ENCODE measurements at places on chromosomes 4 and X. TPM values are rescaled to one million over a fixed set of nuclear protein-coding genes. Genes with fewer than 3 reads are reported as not detected.

- no peak for DNase-seq
Observed at GRCh38 chr4:156294577-156294976, 340.9 kb upstream of the CTSO start.

DNA sequence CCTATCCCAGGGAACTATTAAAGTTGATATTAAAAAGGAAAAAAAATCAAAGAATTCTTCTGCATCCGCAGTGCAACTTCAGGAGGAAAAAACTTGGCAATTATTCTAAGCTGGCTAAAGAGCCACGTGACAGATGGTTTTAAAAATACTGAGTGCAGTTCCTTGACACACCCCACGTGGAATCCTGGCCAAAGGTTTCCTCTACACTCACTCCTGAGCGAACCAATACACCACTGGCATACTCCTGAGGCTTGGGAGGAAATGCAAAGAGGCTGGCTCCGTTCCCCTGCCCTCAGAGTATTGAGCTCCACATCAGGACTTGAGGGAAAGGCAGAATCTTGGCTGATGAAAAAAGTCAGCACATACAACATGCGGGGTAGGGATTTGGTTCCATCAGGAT lies 133.8 kb upstream of the ATP6AP2 start:
- no peak for DNase-seq

- no peak for DNase-seq
Observed at GRCh38 chr4:142201041-142201440, 564.7 kb downstream of the IL15 start.

- peak; percentile 18 for DNase-seq
Observed at GRCh38 chr4:86594559-86595425, 677 bp downstream of the PTPN13 start.

GRCh38 chr4:148980782-148981480 lies 538.7 kb upstream of the NR3C2 start:
- DNase-seq, result peak; percentile 1

- no peak for DNase-seq
Observed at GRCh38 chrX:16635040-16635439, 14.9 kb upstream of the S100G start.

GRCh38 chr4:25903900-25904747 lies 9.9 kb upstream of the SMIM20 start:
- DNase-seq, result no peak

GRCh38 chr4:182828360-182829025 lies 88.7 kb downstream of the DCTD start:
- no peak for DNase-seq

- no peak for DNase-seq
Observed at GRCh38 chrX:113457719-113458118, 617.1 kb upstream of the AMOT start.

DNA sequence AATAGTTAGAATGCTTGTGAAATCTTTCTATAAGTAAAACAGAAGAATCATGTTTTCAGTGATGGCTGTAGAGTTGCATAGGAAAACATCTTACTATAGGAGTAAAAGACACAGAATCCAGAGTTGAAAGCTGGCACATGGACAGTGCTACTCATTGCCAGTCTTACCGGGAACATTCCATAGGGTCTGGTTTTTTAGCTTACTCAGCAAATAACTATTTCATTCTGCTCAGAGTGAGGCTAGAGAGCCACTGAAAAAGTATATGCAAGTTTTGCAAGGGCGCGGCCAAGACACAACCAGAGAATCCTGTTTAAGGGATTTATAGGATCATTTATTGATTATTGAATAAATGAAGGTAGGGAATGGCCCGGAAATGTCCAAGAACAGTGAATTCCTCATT lies 60.3 kb downstream of the MTHFD2L start:
- no peak for DNase-seq

- DNase-seq, result no peak
Observed at GRCh38 chrX:138986235-138986634, 274.7 kb upstream of the FGF13 start.

DNA sequence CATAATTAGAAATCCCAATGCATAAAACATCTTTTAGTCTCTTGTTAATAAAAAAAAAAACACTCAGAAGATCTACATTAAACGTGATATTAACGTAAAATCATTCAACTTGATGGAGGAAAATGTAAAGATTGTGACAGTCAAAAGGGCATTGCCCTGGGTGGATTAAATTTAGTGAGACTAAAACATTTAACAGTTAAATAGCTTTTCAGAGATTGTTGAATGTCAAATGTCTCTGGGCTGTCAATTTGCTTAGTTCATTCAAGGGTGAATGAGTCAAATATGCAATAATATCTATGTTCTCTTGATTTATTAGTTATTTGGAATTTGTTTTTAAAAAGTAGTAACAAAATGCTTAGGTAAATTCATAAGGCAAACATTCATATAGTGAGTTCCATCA lies 836.6 kb upstream of the PCDH10 start:
- no peak for DNase-seq

DNA sequence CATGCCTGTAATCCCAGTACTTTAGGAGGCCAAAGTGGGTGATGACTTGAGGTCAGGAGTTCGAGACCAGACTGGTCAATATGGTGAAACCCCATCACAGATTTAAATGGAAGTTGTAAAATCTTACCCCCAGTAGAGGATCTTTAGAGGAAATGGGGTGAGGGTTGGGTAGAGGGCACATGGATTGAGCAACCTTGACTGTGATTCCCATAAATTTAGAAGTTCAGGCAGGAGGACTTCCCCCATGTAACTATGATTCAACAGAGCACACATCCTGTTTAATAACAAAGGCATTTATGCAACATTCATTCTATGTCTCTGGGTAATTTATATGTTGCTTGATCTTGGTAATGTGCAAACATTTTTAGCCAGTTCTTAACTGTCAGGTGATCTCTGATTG lies 143.1 kb downstream of the RBM47 start:
- DNase-seq, result no peak

GRCh38 chr4:26093551-26093950 lies 179.5 kb downstream of the SMIM20 start:
- DNase-seq, result no peak

DNA sequence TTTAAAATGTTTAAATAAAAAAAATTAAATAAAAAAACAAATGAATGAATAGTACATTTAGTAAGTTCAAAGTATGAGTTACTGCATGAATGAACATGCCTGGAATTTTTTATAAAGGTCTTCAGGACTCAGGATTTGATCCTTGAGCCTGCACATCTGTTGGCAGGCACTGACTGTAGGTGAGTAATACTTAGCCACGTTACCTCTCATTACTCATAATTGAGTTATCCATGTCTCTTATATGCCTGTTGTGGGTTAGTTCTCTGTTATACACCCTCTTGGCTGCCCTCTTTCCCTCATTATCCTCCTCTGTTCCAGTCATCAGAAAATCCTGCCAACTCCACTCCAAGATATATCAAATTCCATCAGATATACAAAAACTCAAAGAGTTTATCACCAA lies 276.0 kb downstream of the FBXW7 start:
- no peak for DNase-seq

DNA sequence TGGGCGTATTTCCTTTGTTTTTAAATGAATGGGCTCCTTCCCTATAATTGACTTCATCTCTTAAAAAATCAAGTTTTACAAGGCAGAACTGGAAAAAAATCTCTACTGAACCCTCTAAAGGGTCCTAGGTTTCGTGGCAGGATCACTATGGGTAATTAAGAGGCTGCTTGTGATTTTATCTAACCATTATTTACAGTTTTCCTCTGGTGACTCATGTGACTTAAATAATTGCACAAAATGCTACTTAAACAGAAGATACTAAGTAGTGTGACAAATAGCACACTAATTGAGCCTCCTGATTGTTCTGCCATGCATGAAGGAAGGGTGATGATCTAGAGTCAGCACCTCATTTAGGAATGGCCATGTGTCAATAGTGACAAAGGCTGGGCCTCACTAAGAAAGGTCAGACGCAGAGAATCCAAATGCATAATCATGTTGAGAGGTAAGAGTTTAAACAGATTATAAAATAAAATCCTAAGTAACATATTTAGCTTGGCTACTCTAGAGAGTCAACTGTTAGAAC lies 35.5 kb downstream of the OFD1 start:
- DNase-seq, result no peak

DNA sequence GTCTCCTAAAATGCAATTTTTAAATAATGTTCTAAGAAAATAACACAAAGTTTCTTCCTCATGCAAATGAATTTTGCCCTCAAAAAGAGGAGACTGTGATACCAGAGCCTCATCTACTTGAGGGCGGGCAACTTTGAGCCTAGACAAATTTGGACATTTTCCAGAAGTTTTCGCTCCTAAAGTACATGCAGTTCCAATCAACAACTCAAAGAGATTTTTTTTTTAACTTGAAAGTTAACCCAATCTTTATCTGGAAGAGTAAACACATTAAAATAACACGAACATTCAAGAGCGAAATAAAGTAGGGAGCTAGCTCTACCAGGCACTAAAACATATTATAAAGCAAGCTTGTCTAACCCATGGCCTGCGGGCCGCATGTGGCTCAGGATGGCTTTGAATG lies 29.4 kb upstream of the FBXW7 start:
- no peak for DNase-seq

DNA sequence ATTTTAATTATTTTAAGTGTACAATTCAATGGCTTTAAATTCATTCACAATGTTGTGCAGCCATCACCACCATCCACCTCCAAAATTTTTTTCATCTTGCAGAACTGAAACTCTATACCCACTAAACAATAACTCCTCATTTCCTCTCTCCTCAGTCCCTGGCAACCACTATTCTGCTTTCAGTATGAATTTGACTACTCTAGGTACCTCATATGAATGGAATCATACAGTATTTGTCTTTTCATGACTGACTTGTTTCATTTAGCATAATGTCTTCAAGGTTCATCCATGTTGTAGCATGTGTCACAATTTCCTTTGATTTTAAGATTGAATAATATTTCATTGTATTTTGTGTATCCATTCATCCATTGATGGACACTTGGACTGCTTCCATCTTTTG lies 46.9 kb downstream of the KIF4A start:
- DNase-seq, result no peak

- DNase-seq, result no peak
Observed at GRCh38 chrX:8846266-8846665, 45.1 kb upstream of the FAM9A start.

- no peak for DNase-seq
Observed at GRCh38 chr4:136803433-136803832, 728.9 kb downstream of the PCDH18 start.

- DNase-seq, result no peak
Observed at GRCh38 chr4:158605393-158605792, 66.3 kb downstream of the C4orf46 start.

GRCh38 chr4:125994024-125994423 lies 679.3 kb downstream of the FAT4 start:
- no peak for DNase-seq

- DNase-seq, result no peak
Observed at GRCh38 chr4:167100120-167100519, 134.2 kb downstream of the SPOCK3 start.

GRCh38 chr4:111400741-111401140 lies 744.5 kb upstream of the FAM241A start:
- no peak for DNase-seq

GRCh38 chr4:82842593-82842992 lies 44.0 kb upstream of the SCD5 start:
- DNase-seq, result no peak

- no peak for DNase-seq
Observed at GRCh38 chrX:80335062-80335830, 85.0 kb upstream of the TENT5D start.

GRCh38 chr4:3199653-3200422 lies 49.1 kb upstream of the MSANTD1 start:
- no peak for DNase-seq

The STK32B gene
- 57.5 TPM for total RNA-seq

The FOXO4 gene
- 3.7 TPM for total RNA-seq

The ZCCHC18 gene
- total RNA-seq, result 10.2 TPM

The UGT2B15 gene
- total RNA-seq, result not detected

The CFI gene
- 4.5 TPM for total RNA-seq

The P2RY4 gene
- total RNA-seq, result not detected

The SPANXD gene
- not detected for total RNA-seq

The CLNK gene
- total RNA-seq, result not detected

The IQSEC2 gene
- total RNA-seq, result 9.8 TPM

The ADH1C gene
- total RNA-seq, result not detected

The MID1 gene
- total RNA-seq, result 7.7 TPM

The STOX2 gene
- total RNA-seq, result 35.1 TPM

Data from frontal cortex (tissue), 4 donors.